Stimulated activated CD8-positive, alpha-beta memory T cell treated with anti-CD3 and anti-CD28 coated beads, Interleukin-4, amount 100 ng/mL, for 1 hour (primary cell): ENCODE measurements at places on chromosomes 4 and X.

DNA sequence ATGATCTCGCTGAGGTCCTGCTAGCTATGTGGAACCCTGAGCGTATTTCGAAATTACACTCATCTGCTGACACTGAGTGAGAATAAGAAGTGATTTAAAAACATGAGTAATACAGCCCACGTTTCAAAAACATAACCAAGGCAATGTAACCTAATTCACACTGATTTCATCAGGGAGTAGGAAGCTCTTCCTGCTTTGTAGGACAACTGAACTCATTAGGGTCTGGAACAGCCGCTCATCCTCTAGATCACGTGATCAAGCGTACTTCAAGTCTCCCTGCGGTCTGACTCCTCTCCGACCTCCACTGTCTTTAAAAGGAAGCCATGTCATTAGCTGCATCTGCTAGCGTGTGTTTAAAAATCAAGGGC, 138.0 kb downstream of the NSUN7 start:
- DNase-seq: no peak

GRCh38 chr4:159090255-159090654, 12.6 kb upstream of the RAPGEF2 start:
- no peak for DNase-seq

DNA sequence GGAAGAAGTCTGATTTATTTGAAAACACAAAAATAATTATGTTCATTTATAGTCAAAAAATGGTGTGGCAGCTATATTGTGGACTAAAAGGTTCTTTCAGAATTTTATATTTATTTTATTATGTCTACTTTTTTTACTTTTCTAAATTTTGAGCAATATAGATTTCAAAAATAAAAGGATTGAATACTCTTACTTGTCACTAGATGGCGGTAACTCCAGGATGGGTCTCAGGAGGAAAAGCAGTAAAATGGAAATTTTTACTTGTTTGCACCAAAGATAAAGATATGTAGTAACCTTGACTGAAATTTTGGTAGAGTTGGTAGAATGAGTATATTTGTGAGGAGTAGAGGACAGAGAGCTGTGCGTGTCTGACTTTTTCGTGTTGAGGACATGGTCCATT, 14.5 kb upstream of the DACH2 start:
- DNase-seq: no peak

- DNase-seq: no peak
These were observed 62.6 kb downstream of the TBC1D9 start for GRCh38 chr4:140693562-140693961.

DNA sequence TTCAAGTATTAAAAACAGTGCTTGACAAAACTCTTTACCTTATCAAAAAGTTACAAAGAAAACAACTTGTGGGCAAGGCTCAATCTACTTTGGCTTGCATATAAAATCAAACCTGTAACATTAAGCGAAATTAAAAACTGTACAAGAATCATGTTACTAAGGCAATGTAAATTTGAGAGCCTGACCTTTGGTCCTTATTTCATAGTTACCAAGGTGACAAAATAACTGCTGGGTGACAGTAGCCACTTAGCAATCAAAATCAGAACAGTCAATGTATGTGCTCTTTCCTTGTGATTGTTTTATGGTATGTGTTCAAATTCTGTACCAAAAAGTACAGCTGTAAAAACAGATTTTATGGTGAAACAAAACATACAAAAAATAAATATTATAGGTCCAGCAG, 204.0 kb downstream of the RASL11B start:
- no peak for DNase-seq

DNA sequence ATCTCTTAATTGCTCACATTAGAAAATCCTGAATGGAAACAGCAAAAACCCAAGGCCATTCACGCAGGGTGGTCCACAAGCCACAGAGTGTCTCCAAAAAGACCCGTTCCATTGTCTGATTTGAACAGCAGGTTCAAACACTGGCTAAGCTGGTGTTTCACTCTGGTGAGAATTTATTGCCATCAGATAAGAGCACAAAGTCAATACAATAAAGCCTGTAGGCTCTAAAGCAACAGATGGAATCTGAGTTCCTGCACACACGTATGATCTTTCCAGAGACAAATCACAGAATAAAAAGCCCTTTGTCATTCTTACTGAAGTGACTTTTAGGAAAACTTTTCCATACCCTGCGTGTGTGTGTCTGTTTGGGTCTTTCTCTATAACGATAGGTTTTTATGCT, 5.1 kb upstream of the SFRP2 start:
- DNase-seq: no peak

DNA sequence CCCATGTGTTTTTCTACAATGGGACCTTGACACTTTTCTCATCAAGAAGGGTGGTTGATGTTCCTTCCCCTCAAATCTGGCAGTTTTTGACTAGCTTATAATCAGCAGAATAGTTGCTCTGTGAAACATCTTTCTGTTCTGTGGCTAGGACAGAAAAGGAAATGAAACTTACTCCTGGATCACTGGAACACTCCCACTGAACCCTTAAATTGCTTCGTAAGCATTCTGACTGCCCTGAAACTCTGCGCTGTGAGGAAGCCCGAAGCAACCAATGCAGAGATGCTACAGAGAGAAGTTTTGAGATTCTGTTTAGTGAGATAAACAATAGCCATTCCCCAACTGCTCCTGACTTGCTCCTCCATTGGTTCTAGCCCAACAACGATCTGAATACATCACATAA, 602.2 kb downstream of the CENPC start:
- no peak for DNase-seq

- DNase-seq: no peak
These were observed 63.5 kb upstream of the ARHGAP36 start for GRCh38 chrX:130994671-130995070.

DNA sequence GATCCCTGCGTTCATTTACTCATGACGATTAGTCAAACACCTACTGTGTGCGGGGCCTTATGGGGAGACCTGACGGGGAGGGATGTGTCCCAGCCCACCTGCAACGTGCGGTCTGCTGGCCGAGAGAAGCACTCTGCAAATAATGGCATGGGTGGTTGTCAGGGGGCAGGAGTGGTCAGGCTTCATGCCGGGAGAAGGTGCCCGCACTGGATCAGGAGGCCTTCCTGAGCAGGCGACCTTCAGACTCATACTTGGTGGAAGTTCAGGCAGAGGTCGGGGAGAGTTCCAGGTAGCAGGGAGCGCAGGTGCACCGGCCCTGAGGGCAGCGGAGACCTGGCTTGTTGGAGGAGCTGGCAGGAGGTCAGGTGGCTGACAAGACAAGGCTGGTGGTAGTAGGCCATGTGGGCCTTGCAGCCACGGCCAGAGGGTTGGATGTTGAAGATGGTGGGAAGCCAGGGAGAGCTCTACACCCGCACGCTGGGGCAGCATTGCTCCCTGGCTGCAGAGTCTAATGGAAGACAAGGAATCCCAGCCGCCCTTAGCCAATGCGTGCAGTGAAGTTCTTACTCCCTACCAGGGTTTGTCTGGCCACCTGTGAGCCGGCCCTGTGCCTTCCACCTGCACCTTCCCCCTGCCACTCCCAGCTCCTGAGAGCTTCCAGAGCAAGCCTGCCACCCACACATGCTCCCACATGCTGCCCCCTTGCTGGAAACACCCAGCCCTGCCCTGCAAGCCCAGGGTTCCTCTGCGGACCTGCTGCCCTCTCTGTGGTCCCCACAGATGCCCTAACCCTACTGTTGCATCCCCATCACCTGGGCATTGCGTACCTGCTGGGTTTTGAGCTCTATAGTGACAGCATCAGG, 97.3 kb downstream of the PSAPL1 start:
- DNase-seq: no peak

DNA sequence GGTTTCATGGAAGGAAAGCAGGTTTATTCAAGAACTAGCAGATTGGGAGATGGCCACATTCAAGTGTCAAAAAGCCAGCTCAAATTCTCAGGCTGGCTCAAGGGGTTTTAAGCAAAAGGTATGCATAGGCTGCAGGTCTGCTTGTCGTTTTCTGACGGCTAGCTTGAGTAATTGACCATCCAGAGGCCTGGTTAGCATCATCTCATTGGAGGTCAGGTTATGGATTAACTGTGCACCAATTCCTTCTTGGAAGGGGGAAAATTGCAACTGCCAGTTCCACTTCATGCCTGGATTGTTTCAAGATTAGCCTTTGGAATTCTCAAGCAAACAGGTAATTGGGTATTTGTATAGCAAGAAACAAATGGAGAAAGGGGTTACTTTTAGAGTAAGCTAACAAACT, 62.1 kb downstream of the FUNDC1 start:
- no peak for DNase-seq

GRCh38 chr4:77072195-77072753, 3.5 kb downstream of the CCNI start:
- no peak for DNase-seq

DNA sequence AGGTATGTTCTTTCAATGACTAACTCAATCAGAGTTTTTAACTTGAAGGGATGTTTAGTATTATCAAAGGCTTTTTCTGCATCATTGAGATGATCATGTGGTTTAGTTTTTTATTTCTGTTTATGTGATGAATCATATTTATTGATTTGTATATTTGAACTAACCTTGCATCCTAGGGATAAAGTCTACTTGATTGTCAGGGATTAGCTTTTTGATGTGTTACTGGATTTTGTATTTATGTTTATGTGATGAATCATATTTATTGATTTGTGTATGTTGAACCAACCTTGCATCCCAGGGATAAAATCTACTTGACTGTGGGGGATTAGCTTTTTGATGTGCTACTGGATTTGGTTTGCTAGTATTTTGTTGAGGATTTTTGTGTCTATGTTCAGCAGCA, 615.4 kb upstream of the GRID2 start:
- DNase-seq: no peak
